ENCODE measurements at places on chromosomes 7 and 10.

GRCh38 chr10:24168258-24169170, 40.4 kb upstream of the KIAA1217 start:
- no peak for DNase-seq

- DNase-seq: no peak
Observed at GRCh38 chr10:15562578-15562977, 157.1 kb downstream of the ITGA8 start.

DNA sequence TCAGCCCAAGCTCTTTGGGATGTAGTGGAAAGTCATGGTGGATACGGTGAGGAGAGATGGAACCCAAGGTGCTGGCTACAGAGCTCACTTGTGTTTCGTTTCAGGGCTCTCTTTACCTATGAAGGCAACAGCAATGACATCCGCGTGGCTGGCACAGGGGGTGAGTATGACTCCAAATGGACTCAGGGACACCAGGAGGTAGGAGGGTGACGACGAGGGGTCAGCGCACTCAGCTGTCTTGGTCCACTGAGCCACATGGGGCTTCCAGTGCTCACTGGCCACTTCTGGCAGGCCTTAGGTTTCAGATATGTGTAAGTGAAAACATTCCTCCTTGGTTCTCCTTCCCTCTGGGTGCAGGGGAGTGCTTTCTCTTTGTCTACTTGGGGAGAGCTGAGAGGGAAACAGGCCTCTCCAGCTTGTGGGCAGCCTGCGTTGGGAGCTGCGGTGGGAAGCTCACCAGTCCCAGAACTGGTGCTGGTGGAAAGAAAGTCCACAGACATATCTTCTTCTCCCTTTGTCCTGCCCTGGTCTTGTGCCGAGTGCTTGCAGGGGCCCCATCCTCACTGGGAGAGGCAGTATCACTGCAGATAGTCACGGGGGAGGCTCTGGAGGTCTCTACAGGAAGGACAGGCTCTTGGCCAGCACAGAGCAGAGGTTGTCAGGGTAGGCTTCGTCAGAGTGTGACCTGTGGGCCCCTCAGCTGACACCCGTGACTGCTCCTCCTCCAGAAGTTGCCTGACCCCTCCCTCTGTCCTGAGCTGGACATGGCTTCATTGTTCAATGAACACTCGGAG, 5.8 kb downstream of the DBNL start:
- DNase-seq: no peak

DNA sequence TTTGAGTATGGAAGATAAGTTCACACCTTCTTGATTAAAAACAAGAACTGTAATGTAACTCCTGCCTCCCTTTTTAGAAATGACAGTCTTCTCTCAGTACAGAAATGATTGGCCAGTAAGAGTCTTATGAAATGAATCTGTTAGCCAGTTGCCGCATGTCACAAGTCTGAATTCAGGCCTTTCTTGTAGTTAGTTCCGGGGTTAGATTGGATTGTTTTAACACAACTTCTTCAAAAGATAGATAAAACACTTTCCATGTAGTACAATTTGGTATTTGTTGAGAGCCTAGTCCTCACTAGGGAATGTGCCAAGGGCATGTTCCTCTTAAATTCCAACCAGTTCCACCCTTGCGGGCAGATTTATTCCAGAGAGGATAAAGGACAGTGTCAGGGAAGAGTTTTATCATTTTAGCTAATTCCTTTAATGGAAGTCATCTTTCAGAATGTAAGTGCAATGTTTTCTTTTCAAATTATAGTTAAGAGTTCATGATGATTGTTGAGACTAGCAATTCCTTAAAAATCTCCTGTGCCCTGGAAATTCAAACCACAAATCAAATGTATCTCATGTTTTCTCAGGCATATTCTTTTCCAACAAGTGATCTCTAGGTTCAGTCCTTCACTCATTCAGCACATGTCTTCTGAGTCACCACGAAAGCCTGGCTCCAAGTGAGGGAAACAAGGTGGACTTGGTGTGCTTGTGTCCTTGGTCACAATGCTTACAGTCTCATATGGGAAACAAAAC, 4.1 kb downstream of the FHIP2A start:
- DNase-seq: no peak

GRCh38 chr7:32879460-32879859, 12.1 kb downstream of the KBTBD2 start:
- no peak for DNase-seq

DNA sequence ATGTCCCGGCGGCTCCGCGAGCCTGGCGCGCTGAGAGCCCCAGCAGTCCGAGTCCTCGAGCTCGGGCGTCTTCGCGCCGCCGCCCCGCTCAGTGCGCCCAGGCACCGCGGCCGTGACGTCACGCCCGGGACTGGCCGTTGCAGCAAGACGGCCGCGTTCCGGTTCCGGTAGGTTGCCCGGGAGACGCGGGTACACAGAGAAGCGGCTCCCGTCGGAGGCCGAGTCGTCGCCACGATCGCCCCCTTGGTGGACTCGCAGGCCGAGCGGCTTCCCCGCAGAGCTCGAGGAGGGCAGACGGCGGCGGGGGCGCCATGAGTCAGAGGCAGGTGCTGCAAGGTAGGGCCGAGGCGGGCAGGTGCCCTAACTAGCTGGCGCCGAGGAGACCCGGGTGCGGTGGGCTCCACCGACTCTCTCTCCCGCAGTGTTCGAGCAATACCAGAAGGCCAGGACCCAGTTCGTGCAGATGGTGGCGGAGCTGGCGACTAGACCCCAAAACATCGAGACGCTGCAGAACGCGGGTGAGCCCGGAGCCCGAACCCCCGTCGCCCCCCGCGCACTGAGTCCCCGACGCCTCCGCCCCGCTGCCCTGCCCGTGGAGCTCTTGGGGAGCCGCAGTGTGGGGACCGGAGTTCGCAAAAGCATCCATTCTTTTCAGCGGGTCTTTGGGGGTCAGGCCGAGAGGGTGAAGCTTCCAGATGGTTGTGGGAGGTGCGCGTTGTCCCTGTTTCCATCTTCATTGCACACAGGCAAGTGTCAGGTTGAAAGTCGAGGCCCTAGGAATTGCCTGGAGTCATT, at the start of gene SPAG6:
SPAG6 (plus strand) TSS at position 196 of the 795 bp plus-strand sequence; CDS start at position 312, 116 bp downstream.
- peak; percentile 85 for DNase-seq

GRCh38 chr7:69678494-69679187, 80.4 kb downstream of the AUTS2 start:
- DNase-seq: no peak

DNA sequence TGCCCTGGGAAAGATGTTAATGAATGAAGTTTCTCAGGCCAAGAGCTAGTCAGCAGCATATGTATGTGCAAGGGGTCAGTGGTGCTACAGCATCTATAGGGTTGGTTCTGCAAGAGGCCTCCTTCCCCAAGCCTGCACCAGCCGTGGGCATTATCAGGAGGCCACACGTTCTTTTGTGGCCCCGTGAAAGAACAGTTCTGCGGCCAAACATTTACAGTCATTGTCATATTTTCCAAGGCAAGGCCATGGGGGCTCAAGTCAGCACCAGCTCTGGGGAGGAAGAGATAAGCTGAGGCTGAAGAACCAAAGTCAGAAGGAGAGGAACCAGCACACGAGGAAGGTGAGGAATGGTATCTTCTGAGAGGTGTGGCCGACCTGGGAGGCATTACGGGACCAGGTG, 54.4 kb upstream of the TMEM72 start:
- no peak for DNase-seq

DNA sequence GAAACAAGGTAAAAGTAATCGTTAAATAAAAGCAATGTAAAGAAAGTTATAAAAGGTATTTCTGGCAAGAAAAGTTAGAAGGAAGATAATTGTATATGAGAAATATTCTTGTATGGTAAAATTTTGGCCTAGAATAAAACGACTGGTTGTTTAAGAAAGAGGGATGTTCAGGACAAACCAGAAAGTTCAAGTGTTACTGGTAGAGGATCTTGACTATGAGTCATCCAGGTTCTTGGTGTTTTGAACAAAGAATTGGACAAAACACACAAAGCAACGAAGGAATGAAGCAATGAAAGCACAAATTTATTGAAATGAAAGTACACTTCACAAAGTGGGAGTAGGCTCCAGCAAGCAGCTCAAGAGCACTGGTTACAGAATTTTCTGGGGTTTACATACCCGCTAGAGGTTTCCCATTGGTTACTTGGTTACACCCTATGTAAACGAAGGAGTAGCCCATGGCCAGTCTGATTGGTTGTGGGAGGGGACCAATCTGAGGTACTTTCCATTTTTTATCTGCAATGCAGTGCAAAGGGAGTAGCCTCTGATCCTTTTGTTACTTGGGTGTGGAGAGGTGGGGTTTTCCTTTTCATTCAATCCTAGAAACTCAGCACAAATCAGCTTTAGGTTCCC, 22.4 kb upstream of the GARS1 start:
- no peak for DNase-seq

DNA sequence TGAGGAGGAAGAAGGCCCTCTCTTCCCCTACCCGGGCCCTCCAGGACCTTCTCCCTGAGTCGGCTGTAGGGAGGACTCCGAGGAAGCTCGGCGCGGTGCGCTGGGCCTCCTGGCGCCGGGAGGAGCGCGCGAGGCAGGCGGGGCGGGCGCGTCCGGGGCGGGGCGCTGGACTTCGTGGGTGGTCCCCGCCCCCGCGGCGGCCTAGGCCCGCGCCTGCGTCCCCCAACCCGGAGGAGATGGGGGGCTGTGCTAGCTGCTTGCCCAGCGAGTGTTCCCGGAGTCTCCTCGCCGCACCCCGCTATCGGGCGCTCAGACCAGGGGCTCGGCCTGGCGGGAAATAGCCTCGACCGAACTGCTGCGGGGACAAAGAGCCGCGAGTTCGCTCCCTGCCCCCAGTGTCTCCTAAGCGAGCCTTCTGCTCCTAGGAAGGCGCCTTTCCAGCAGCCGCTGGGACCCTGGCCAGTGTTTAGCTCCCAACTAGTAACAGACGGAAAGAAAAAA, 19.2 kb upstream of the SMO start:
- DNase-seq: no peak

DNA sequence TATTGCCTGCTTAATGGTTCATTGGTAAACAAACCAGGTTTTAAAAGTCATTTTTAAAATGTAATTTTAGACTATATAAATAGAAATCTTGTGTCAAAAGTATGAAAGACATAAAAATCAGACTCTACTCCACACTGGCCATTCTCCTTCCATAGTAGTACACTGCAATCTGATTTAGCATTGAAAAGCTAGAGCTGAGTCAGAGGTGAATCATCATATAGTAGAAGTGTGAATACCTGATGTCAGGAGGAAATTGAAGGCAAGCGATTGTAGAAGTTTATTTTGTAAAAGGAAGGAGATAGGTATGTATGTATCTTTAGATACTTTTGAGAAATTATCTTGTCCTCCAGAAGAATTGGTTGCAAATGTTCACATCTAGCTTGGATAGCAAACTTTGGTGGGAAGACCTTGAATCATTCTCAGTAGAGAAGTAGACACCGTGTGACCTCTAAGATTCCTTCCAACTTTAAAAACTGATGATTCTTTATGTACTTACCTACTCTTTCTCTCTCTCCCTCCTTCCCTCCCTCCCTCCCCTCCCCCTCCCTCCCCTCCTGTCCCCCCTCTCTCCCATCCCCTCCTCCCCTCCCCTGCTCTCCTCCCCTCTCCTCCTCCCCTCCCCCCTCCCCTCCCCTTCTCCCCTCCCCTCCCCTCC, 88.1 kb downstream of the BTAF1 start:
- no peak for DNase-seq

- DNase-seq: no peak
Observed at GRCh38 chr10:23725548-23725947, 286.7 kb downstream of the OTUD1 start.

DNA sequence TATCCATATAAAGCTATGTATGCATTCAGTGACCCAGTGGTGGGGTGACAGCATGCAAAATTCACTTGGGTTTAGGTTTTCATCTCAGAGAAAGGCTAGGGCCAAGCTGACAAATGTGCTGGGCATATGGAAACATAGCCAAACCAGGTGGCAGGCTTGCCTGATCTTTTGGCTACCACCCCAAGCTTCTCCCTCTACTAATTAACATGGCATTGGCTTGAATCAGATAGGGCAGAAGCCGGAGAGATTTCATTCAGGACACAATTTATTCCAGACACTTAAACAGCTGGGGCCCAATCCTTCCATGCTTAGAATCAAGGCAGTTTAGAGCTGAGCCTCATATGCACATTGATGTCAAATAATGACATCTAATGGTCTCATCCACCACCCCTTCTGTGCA, 95.5 kb upstream of the AGK start:
- no peak for DNase-seq

DNA sequence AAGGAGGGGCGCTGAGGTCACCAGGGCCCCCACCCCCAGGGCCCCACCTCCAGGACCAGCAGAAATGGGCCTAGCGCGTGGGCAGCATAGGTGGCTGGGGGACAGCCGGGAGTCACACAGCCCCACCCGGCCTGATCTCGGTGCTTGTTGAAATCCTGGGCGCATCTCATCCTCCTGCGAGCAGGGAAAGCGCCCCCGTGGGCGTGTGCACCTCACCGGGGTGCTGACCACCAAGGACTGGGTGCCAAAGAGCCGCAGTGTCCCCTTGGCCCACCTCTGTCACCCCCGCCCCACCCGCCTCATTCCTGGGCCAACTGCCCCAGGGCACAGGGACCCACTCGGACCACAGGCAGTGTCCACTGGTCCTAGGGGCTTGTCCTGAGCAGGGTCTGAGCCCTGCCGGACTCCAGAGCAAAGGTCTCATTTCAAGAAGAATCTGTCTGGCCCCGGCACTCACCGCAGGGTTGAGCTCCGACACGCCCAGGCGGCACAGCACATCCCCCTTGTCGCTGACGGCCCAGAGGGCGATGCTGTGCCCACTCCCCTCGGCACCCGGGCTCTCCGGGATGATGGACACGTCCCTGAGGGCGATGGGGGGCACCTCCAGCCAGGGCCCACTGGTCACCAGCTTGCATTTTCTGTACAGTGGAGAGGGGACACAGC, 11.4 kb downstream of the BHLHA15 start:
- DNase-seq: no peak

GRCh38 chr10:71795248-71795647, 21.9 kb upstream of the VSIR start:
- DNase-seq: no peak

- no peak for DNase-seq
Observed at GRCh38 chr10:36068542-36068941, 426.4 kb upstream of the FZD8 start.

- no peak for DNase-seq
Observed at GRCh38 chr7:2864999-2865670, 21.0 kb upstream of the GNA12 start.

- DNase-seq: no peak
Observed at GRCh38 chr10:73999703-74000102, 1.8 kb downstream of the VCL start.

GRCh38 chr7:8627325-8627724, 193.9 kb downstream of the NXPH1 start:
- DNase-seq: no peak

GRCh38 chr7:92520024-92520423, 8.3 kb downstream of the PEX1 start:
- DNase-seq: no peak

DNA sequence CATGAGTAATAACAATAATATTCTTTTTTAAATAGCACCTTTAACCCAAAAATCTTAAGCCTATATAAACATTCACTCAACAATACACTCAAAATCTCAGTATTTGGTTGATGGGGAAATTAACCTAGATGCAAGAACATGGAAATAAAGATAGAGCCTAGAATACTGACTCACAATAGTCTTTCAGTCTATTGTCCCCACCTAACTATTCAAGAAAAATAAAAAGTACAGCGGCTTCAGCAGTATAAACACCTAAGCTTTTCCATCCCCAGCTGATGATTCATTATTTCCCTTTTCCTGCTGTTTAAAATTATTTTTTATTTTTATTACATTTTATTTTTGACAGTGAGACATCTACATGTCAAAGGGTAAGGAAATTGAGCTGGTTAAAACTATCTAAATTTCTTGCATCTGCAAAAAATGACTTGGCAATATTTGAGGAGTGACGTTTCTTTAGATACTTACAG, 201.4 kb downstream of the FZD1 start:
- DNase-seq: no peak
